SIG-M5 (cell line): ENCODE measurements at places on chromosomes 4 and X.

- peak; percentile 45 for DNase-seq
Observed at GRCh38 chrX:120456973-120457372, 12.1 kb downstream of the LAMP2 start.

DNA sequence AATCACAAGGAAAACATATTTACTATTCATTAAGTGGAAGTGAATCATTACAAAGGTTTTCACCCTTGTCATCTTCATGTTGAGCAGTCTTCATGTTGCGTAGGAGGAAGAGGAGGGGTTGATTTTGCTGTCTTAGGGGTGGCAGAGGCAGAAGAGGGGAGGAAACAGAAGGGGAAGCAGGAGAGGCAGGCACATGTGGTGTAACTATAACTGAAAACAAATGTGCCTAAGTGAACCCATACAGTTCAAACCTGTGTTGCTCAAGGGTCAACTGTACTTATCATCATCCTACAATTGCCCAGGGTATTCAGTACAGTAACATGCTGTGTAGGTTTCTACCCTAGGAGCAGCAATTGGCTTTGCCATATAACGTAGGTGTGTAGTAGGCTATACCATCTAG lies 47.2 kb downstream of the SYNPO2 start:
- peak; percentile 22 for DNase-seq

- DNase-seq, result no peak
Observed at GRCh38 chr4:85968945-85969819, 390.7 kb downstream of the MAPK10 start.

GRCh38 chrX:39853417-39854030 lies 244.2 kb downstream of the BCOR start:
- DNase-seq, result no peak

GRCh38 chrX:84187533-84188319 lies at the start of gene RPS6KA6:
Gene RPS6KA6, minus strand, starts transcription at chrX:84188199. Its CDS starts 300 bp downstream, at chrX:84187899.
- DNase-seq, result no peak

DNA sequence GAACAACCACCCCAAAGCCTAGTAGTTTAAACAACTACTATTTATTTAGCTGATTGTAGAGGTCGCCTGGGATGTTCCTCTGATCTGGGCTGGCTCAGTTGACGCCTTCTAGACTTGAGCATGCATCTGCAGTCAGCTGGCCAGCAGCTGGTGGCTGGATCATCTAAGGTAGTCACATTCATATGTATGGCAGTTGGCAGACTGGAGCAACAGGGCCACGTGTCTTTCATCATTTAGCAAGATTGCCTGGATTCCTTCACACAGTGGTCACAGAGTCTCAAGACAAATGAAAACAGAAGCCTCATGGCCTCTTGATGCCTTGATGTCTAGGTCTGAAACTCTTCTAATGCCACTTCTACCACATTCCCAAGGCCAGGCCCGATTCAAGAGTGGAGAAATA lies 220.6 kb upstream of the S100G start:
- DNase-seq, result no peak

GRCh38 chr4:26032142-26032541 lies 118.1 kb downstream of the SMIM20 start:
- DNase-seq, result no peak

- no peak for DNase-seq
Observed at GRCh38 chr4:121050300-121050699, 22.0 kb downstream of the NDNF start.

- no peak for DNase-seq
Observed at GRCh38 chr4:158122501-158122900, 50.3 kb downstream of the GASK1B start.

GRCh38 chrX:39893417-39894338 lies 204.1 kb downstream of the BCOR start:
- DNase-seq, result no peak

DNA sequence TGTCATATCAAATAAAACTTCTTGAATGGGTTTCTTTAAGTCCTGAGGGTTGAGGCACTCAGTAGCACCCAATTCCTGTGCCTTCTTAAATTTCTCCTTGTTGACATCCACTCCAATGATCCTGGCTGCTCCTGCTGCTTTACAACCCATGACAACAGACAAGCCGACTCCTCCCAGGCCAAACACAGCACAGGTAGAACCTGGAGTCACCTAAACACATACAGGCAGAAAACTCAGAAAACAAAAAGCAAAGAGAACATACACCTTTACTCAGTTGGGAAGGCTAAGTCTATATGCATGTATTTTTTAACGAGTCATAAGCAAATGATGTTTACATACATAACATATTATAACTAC lies 10.3 kb downstream of the ADH6 start:
- no peak for DNase-seq

DNA sequence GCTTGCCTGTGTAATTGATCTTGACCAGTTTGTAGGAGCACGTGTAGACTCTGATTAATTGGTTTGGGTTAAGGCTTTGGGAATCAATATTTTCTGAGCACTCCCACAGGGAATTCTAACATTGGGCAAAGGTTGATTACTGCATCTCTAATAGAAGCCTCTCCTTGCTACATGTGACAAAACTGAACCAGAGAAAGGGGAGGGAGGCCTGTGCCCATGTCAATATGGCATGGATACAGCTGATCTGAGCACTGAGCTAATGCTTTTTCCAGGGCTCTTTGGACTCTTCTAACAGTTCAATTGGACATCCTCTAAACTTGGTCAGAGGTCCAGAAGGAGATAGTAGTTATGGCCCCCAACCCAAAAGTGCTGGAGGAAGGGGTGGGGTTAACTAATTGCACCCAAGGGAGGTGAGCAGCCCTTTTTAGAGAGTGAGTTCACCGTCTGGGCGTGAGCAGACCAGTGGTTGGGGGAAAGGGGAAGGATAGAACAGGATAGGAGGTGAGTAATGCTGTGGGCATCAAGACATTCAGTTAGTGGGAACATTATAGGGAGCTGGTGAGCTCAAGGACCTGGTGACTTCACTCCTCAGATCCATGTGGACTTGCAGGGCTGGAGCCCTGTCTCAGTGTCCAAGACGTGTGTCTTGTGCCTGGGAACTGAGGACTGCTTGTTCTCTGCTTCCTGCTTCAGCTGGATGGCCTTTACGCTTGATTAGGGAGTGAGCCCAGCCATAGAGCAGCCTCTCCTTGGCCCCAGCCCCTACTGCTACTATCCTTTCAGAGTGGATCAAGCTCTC lies 22.8 kb downstream of the MSN start:
- DNase-seq, result no peak

DNA sequence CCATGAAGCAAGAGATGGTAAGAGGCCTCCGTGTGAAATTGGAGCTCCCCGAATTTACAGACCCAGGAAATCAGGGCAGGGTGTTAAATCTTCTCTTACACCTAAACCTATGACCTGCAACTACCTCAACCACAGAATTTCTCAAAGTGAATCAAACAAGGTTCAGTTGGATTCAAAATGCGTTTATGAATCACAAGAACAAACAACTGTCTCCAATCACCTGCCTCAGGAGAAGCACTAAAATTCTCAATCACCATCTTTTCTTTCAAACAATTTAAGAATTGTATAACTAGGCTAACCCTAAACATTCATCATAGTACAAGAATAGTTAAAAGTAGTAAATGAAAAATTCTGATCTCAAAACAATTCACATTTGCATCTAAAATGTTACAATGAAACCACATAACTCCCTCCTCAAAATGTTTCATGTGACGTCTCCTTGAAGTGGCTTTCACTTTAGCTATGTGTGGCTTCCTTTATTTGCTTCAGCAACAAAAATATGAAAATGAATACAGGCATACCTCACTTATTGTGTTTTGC lies 19.2 kb downstream of the PPP3CA start:
- no peak for DNase-seq

- no peak for DNase-seq
Observed at GRCh38 chr4:110742143-110742542, 119.3 kb upstream of the PITX2 start.

- no peak for DNase-seq
Observed at GRCh38 chr4:88535090-88535755, 11.6 kb upstream of the PYURF start.

GRCh38 chrX:16687514-16687913 lies 25.0 kb downstream of the CTPS2 start:
- DNase-seq, result no peak

GRCh38 chrX:5708251-5708650 lies 520.4 kb downstream of the NLGN4X start:
- no peak for DNase-seq

GRCh38 chr4:183821076-183821853 lies 83.8 kb upstream of the STOX2 start:
- DNase-seq, result no peak

DNA sequence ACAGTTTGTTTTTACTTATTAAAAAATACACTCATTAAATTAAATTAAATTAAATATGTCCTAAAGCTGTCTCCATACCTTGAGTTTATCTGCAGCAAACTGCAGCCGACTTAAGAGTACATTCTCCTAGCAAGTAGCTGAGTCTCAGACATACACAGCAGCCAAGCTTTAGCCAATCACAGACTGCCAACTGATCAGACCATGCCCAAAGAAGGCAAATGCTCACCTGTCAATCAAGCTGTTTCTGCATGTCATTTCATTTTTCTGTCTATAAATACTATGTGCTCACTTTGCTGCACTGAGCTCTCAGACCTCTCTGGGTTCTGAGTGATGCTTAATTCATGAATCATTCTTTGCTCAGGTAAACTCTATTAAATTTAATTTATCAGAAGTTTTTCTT lies 280.9 kb upstream of the EPHA5 start:
- no peak for DNase-seq

GRCh38 chr4:28358606-28359005 lies 1498.0 kb downstream of the STIM2 start:
- DNase-seq, result no peak

DNA sequence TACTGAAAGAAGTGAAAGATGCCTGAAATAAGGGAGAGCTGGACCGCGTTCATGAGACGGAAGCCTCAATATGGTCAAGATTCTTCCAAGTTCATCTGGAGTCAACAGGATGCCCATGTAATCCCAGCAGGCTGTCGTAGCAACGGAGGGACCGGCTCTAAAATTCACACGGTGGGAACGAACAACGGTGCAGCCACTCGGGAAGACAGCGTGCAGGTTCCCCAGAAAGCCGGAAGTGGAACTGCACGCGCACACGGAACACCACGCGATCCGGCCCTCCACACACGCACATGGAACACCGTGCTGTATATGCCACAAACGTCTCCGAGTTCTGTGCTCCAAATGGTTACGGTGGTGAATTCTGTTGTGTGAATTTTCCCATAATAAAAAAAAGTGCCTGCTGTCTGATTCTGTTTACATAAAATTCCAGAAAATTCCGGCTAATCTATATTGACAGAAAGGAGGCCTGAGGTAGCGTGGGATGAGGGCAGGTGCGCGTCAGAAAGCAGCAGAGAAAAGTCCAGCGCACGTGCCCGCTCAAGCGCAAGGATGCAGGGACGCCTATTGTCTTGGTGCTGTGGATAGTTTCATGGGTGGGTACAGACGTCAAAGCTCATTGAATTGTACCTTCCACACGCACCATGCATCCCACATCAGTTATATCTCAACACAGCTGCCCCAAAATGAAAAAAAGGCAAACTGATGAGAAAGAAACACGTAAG lies 31.2 kb downstream of the PPP2R3B start:
- no peak for DNase-seq

- DNase-seq, result no peak
Observed at GRCh38 chr4:23572382-23572781, 317.5 kb downstream of the PPARGC1A start.

- no peak for DNase-seq
Observed at GRCh38 chrX:74232859-74233258, 71.1 kb upstream of the ZCCHC13 start.

DNA sequence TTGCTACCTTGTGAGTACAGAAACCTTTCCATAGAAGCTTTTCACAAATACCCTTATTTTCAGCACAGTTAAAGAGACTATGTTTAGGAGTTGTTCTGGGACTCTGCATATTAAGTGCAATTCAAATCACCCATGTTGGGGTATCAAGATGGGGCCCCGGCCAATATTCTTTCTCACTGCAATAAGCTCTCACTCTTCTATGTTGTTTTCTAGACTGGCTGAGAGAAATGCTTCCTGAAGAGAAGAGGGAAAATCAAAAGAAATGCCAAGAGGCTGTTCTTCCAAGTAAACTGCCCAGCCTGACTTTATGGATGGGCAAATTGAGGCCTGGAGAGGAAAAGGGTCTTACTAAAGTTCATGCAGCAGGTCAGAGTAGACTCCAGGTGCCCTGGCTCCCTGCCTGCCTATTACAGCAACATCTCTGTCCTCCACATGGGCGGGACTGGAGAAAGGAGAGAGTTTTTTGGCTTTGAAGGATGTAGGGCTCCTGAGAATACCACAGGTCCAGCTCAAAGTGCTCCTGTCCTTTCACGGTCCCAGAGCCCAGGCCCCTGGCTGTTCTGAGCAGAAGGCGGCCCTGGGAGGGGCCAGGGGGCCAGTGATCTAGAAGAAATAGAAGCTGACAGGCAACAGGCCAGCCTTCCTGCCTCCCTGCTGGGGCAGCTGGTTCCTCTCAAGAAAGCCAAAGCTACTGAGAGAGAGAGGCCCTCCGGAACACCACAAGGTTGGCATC lies 745 bp upstream of the IQSEC2 start:
- no peak for DNase-seq

- DNase-seq, result no peak
Observed at GRCh38 chr4:151347490-151348235, 22.3 kb upstream of the SH3D19 start.

GRCh38 chr4:147160908-147161513 lies 215.3 kb upstream of the TTC29 start:
- no peak for DNase-seq

GRCh38 chrX:37652589-37653231 lies 32.9 kb upstream of the XK start:
- DNase-seq, result no peak

DNA sequence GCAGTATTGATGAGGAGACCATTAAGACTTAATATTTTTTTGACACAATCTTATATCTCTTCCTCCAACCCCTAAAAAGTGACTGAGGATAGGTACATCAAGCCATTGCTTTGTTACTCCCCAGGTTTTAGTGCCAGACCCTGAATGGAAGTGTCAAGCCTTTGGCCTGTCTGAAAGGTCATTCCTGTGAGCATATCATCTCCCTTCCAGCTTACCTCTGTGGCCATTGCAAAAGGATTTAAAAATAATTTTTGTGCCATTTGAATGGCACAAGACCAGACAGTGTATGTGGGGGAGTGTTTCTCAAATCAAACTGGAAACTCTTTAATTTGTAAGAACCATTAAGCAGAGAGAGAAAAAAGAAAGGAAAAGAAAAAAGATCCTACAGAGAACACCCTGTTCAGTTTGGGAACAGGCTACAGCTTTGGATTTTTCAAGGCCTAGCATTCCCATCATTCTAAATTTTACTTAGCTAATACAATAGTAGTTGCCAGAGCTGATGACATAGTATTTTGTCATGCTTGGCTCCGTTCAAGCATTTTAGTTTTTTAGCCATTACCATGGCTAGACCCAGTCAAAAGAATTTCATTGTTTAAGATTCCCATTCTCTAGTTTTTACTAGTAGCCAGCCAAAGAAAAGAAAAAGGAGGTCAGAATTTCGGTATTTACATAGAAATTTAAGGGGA lies 49.6 kb downstream of the HPF1 start:
- no peak for DNase-seq

- DNase-seq, result no peak
Observed at GRCh38 chrX:37684973-37685372, 618 bp upstream of the XK start.

DNA sequence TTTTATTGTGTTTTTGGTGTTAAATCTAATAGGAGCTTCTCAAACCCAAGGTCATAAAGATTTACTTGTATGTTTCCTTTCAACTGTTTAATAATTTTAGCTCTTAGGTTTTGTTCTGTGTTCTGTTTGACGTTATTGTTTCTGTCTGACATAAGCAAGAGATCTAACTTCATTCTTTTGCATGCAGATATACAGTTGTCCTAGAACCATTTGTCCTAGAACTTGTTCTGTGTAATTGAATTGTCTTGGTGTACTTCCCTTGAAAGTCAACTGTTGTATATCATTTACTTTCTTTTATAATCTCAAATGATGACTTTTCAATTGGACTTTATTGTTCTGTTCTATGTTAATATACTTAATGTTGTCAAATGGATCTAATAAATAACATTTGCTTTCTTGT lies 977.1 kb downstream of the FAT4 start:
- DNase-seq, result no peak
